Ecto neural progenitor cell (in vitro differentiated cells): ENCODE measurements at places on chromosomes 3 and 15.
A peak's percentile ranks its signal among the peaks of the same experiment; 100 is the strongest.

DNA sequence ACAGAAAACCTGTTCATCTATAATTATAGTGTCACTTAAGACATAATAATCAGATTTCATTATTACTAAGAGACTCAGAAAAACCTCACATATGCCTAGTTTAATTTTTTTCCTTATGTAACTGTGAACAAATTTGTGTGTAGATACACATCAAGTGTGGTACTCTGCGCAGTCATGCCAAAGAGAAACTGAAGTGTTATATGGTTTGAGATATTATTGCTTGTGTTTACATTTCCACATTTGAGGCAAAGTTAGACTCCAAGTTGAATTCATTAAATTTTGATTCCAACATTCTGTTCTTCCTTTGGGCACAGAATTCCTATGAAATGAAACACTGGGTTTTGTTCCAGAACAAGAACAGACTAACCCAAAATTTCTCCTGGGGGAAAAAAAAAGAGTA is 2.2 kb downstream of the MBNL1 start:
- no peak for DNase-seq

- no peak for DNase-seq
Observed at GRCh38 chr15:90708516-90708915, 8.6 kb upstream of the BLM start.

- DNase-seq = no peak
Observed at GRCh38 chr3:133277813-133278212, 122.0 kb upstream of the BFSP2 start.

GRCh38 chr3:64867224-64867623 is 179.4 kb upstream of the ADAMTS9 start:
- no peak for DNase-seq

DNA sequence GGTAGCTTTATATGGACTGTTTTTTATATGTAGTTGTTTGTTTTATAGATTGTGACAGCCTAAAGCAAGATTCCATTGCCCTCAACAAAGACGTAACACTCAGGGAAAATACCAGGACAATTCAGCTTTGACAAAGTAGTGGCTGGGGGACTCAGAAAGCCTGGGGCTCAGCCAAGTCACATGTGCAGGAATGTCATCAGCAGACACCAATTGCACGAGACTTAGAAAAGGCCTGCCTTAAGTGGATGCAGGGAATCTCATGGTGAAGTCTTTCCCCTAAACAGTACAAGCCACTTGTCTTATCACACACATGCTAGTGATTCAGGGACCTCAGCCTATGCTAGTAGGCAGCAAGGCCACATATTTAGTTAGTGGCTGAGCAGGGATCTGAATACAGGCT is 381.8 kb upstream of the THBS1 start:
- no peak for DNase-seq

DNA sequence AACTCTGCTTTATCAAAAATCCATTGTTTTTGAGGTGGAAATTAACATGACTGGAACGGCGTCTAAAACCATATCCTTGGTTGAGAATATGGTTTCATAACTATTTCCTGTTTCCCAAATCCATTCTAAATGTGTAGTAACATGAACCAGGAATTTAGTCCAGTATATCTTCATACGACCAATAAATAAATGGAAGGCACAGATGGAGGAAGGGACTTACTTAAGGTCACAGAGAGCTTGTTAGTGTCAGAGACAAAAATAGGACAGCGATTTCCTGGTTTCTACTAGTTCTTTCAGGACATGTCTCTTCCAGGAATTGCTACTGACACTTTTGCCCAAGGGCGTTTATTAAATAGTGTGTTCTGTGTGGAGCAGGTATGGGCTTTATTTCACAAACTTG is 41.2 kb downstream of the HES1 start:
- no peak for DNase-seq

DNA sequence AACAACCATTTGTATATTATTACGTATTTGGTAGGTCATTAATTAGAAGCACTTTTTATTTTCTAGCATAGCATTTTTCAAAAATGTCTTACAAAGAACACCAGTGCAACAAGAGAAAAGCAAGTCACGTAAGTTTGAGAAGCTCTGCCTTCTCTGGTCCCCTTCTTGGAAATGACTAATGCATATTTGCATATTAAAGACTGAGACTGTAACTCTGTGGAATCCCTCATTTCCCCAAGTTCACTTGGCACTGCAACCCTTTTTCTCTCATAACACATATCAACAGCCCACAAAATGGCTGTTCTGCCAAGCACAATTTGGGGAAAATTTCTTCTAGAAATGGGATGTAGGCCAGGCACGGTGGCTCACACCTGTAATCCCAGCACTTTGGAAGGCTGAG is 176.3 kb downstream of the ERC2 start:
- DNase-seq = no peak

GRCh38 chr15:76298986-76299385 is 12.3 kb downstream of the ETFA start:
- DNase-seq = no peak

DNA sequence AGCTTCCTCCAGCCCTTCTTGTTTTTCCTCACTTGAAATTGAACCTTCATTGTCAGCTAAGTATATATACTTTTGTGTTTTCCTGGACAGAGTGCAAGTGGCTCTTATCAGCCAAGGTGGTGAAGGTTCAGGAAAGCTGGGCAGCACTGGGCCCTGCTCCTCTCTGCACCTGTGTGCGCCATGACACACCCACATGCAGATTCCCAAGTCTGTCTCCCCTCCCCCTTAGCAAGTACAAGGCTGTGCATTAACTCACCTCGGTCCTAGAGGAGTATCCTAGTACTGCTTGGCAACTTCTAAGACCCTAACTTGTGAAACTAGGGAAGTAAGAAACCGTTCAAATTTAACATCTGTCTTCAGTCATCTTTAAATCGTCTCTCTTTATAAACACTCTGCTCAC is 85.8 kb downstream of the SLC49A4 start:
- DNase-seq = no peak

DNA sequence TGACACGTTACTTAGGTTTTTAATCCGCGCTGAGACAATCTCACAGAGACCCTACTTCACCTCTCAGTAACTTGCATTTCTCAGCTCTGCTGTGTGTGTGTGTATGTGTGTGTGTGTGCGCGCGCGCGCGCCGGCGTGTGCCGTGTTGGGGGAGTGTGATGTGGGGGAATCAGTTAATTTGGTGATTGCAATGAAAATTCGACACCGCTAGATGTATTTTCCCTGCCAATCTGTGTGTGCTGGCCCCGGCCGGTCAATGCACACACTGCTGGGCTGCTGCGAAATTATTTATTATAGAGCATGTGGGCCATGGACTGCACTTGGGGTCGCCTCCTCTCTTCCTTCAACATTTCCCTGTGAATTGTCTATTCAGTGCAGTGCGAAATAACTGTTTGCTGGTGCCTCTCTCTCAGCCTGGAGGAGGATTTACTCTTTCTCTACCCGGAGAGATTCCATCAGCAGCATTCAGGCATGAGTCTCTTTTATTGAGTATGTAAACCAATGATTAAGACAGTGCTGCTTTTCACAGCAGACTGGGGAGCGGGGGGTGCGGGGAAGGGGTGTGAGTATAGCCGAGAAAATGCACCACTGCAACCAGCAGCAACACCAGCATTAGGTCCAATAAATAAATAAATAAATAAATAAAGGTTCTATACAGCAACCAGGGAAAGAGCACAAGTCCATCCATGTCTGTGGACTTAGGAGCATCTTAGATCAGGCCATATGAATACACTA is 2.9 kb downstream of the CADM2 start:
- peak; percentile 69 for DNase-seq

DNA sequence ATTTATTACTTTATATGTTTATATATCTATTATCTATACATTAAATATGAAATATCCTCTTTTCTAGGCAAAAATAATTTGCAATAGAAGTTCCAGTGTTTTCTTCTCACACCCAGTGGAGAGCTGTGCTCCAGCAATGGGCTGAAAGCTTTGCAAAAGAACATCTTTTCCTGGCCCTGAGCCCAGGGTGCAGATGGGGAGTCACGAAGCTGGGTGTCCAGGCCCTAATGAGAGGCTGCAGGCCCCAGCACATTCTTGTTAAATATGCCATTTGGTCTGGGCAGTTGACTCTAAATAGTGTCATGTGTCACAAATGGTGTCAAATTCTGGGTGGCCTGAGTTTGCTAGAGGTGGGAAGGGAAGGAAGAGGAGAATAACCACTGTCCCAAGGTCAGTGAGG is 5.7 kb downstream of the NTRK3 start:
- DNase-seq = no peak

- no peak for DNase-seq
Observed at GRCh38 chr15:78414621-78415250, 23.3 kb upstream of the IREB2 start.

- peak; percentile 77 for DNase-seq
Observed at GRCh38 chr3:194269610-194270145, 81.5 kb downstream of the CPN2 start.

- DNase-seq = no peak
Observed at GRCh38 chr3:169999433-169999832, 32.8 kb downstream of the SEC62 start.

DNA sequence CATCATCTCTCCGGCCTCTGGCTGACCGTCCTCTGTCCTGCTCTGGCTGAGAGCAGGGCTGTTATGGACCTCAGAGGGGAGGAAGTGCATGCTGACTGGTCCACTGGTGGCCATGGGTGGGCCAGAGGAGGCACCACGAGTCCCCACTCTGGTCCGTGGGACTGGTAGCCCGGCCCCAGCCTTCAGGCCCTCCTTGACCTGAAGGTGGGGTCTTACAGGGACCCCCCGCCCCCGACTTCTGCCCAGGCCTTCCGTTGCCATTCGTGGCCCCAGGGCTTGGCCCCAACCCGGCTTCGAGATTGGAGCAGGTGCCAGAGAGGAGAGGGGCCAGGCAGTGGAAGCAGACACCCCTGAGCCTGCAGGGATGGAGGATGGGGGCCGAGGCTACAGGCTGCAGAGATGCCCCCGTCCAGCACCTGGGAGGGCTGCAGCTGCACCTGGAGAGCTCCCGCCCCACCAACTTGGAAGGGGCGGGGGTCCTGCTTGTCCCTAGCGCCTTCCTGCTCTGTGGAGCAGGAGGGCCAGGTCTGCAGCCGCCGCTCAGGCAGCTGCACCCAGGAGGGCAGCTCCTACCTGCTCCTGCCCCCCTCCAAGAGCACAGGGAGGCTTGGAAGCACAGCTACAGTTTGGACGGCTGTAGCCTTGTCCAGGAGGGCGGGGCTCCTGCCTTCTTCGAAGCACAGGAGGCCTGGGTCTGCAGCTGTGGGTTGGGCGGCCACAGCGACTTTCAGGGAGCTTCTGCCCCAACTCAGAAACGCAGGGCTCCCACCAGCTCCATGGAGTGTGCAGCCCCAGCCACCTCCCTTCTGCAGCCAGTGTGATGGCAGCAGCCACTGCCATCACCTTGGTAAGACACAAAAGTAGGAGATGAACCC is 142.5 kb downstream of the KLF13 start:
- DNase-seq = no peak

- DNase-seq = no peak
Observed at GRCh38 chr3:111548756-111549155, 6.8 kb downstream of the CD96 start.

DNA sequence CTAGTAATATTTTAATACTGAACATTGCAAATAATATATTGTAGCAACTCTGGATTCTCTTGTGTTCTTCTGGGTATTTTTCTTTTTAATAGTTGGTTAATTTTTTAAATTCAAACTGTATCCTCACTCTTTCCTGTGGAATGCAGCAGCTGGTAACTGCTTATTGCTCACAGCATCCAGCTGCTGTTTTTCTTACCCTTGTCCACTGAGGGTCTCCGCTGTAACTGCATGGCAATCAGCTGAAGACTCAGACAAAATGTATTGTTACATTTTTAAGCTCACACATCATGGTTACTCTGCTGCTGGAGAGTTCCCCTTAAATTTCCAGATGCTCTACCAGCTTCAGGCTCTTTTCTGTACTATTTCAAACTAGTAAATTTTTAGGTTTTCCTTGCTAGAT is 227.6 kb downstream of the MBNL1 start:
- no peak for DNase-seq

DNA sequence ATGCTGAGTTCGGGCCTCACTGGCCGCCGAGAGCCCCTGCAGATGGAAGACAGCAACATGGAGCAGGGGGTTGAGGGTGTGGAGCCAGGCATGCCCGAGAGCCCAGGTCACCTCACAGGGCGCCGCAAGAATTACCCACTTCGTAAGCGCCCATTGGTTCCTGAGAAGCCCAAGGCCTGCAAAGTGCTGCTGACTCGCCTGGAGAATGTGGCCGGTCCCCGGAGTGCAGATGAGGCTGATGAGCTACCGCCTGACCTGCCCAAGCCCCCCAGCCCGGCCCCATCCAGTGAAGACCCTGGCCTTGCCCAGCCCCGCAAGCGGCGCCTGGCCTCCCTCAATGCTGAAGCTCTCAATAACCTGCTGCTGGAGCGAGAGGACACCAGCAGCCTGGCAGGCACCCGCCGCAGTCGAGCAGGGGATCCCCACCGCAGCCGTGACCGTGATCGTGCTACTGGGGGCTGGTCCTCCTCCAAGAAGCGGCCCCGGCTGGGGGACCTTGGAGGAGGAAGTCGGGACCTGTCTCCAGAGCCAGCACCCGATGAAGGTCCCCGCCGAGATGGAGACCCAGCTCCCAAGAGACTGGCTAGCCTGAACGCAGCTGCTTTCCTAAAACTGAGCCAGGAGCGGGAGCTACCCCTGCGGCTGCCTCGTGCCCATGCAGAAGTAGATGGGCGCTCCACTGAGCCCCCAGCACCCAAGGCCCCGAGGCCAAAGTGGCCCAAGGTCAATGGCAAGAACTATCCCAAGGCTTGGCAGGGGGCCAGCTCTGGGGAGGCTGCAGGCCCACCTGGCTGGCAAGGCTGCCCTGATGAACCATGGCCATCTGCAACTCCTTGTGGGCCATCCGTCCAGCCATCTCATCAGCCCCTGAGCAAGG is 12.1 kb upstream of the CHST14 start:
- no peak for DNase-seq

- DNase-seq = no peak
Observed at GRCh38 chr3:128734523-128735189, 8.7 kb downstream of the RAB7A start.

DNA sequence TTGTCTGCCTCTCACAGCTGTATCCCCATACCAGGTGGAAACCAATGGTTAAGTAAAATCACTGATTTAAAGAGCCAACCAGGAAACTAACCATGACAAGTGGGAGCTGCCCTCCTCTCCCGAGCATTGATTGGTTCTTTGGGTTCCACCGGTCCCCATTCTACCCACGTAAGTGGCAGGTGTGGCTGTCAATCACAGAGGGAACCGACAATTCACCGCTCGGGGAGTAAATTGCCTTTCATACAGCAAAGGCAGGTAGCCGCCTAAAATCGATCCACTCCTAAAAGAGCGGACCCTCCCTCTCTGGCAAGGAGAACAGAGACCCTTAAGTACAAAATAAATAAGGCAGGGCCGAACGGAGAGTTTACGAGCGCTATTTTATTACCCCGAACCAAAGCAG is 1.2 kb downstream of the ERC2 start:
- DNase-seq = peak; percentile 86
